ENCODE measurements at places on chromosomes 1 and 21. TPM values are rescaled to one million over a fixed set of nuclear protein-coding genes. Genes with fewer than 3 reads are reported as not detected.

The C1orf167 gene
- 12.8 TPM for total RNA-seq

DNA sequence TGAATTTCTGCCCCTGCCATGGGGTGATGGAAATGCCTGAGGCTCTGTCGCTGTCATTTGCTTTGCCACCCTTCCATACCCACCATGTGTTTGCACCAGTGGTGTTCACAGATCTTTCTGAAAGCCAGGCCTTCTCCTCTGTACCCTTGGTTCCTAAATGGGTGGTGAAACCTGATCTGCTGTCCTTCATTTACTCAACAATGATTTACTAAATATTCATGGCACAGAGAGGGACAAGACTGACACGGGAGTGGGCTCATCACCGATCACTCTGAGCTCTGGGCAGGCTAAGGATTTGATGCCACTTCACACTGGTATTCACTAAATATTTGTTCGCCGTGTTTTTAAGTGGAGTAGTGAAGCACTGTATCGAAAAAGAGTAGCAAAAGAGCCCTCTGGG, 40.9 kb downstream of the LRRC8B start:
- DNase-seq, result no peak

The H6PD gene
- 37.0 TPM for total RNA-seq

The PDZK1 gene
- total RNA-seq, result not detected

DNA sequence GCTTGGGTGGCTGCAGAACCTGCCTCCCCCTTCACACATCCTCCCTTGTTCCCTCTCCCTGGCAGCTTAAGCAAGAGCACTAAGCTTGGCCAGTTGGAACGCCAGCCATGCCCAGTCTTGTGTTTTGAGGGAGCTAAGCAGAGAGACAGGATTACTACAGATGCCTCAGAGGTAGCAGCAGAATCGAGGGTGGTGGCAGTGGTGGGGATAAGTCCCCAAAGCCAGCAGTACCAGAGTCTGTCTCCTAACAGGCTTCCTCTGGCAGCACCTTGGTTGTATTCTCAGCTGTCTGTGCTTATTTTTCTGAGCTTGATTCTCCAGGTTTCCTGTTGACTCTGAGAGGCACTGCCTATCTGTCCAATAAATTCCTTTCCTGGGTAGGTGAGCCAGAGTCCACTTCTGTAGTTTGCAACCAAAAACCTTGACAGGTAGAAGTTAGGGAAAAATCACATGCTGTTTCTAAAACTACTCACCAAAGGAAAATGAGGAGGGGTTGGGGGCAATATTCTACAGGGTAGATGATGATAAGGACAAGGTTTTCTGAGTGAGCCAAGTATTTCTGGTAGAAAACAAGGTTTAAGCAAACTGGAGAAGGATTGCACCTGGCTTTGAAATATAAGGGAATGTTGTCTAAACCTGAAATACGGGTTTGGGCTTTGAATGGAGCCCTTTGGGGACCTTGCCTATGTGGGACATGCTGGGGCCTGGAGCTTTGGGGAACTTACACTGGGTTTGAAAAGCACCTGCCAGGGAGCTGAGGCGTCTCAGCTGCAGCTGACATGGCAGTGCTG, 100.8 kb downstream of the PBX1 start:
- DNase-seq, result no peak

The AIRE gene
- total RNA-seq, result not detected

DNA sequence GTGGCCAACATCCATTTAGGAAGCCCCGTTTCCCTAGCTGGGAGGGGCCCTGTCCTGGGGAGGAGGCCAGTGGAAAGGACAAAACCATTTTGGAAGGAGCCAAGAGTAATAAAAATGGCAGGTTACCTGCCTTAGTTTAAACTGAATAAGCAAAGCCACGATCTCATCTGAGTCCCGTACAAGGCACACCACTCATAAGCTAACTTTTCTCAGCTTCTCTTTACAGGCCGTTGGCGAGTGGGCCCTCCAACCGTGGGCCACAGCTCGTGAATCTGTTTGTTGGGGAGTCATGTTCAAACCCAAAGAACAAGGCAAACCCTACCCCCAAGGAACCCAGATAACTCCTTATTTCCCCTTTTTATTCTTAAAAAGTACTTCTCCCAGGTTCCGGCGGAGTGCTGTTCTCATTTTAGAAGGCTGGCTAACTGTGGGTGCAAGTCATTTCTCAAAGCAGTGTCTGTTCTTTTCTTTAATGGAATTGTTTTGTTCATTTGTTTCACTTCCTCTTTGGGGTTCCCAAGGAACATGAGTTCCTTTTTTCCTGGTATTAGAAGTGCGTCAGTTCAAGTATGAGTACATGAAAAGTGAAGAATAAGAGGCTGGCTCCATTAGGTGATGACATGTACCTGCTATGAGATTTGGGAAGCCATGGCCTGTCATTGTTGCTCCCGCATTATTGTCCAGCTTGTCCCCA, 89.0 kb downstream of the PSMG1 start:
- no peak for DNase-seq

- DNase-seq, result no peak
Observed at GRCh38 chr1:41135196-41135947, 106.7 kb downstream of the SCMH1 start.

The PSEN2 gene
- total RNA-seq, result 18.5 TPM

DNA sequence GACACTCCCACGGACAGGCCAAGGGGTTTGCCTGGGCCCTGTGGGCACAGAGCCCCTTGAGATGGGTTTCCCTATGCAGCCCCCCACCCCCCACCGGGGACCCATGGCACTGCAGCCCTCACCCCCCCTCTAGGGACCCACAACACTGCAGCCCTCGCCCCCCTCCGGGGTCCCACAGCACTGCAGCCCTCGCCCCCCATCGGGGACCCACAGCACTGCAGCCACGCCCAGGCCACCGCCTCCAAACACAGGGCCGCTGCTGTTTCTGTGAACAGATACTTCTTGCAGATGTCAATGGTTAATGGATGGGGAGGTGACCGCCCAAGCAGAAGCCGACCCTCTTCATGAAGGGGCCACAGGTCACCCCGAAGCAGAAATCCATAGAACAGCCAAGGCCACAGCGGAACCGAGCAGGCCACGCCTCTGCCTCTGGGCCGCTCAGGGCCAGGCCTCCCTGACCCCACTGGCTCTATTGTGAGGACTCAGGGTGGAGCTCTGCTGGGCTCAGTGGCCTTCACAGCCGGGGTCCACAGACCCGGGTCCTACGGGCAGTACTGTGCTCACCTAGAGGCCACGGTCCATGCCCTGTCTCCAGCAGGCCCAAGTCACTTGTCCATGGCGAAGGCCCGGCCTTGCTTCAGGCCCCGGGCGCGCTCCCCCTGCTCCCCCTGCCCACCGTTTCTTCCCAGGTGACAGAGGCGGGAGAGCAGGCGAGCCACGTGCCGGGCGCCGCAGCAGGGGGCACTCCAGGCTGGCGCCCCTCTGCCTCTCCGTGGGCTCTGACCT, 4.1 kb upstream of the POFUT2 start:
- no peak for DNase-seq

DNA sequence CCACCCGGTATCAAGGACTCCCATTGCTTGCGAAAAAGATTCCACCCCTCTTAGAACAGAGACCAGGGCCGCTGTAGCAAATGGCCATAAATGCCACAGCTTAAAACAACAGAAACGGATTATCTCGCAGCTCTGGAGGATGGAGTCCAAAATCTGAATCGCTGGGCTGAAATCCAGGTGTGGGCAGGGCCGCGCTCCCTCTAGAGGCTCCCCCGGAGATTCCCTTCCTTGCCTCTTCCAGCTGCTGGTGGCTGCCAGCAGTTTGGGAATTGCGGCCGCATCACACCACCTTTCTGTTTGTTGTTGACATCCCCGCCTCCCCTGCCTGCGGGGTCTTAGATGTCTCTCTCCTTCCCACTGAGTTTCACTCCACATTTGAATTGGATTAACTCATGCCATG, 15.6 kb downstream of the PDE9A start:
- DNase-seq, result no peak

The CRYBG2 gene
- not detected for total RNA-seq

DNA sequence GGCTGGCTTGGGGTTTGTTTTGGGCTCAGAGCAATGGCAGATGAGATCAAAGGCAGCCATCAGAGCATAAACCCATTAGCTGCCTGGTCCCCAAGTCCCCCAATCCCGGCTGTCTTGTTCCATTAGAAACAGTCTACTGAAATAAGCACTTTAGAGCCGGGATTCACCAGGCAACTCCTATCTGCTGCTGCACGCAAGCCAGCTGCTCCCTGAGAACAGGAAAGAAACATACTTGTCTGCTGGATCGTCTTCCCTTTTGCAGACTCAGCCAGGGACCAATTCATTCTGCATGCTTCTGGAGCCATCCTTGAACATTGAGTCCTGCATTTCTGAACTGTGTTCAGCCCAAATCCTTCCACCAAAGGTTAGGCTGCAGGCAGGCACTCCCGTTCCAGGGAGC, 21.8 kb downstream of the RXRG start:
- no peak for DNase-seq

DNA sequence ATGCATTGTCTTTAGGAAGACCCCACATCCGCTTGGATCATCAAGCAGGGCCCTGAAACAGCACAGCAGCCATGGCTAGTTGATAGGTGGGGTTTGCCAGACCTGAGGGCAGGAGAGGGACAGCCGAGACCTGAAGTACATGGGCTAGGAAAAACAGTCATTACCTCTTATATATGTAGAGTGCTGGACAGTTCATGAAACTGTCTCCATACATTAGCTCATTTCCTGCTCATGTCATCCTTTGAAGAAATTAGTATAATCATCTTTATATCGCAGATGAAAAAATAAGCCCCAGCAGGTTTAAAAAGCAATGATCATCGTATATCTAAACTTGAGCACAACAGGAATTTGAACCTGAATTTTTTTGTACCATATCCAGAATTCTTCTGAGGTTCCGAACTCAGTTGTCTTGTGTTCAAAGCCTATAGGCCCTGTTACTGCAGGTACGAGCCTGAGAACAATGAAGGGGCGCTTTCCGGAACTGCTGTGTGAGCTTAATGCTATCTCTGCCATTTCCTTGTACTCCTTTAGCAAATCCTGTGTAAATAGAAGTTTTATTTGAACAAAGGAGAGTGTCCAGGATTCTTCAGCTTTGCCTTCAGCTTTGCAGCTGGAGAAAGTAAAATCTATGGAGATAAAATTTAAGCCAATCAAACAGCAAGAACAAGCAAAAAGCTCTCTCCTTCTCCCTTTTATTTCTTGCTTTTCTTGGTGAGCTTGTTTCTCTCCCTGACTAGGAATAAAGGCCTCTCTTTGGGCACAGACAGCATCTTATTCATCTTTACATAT, 32.4 kb upstream of the DUSP10 start:
- no peak for DNase-seq

The BROX gene
- 40.5 TPM for total RNA-seq

GRCh38 chr1:156811168-156811567, 5.5 kb downstream of the SH2D2A start:
- DNase-seq, result no peak

DNA sequence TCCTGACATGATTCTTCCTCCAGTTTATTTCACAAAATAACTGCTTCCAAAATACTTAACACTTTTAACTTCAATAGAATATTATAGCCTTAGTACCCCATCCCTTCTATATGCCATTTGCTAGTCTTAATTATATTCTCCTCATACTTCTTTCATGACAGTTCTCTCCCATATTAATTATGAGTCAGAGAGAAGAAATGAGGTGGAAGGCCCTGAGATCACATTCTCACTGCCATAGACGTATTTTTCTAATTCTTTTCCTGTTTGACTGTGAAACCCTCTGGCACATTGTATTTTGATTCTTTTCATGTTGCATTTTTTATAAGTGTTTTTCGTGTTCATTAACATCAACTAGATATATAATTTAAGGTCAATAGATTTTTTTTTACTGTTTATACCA, 88.4 kb downstream of the GTF2B start:
- DNase-seq, result no peak

DNA sequence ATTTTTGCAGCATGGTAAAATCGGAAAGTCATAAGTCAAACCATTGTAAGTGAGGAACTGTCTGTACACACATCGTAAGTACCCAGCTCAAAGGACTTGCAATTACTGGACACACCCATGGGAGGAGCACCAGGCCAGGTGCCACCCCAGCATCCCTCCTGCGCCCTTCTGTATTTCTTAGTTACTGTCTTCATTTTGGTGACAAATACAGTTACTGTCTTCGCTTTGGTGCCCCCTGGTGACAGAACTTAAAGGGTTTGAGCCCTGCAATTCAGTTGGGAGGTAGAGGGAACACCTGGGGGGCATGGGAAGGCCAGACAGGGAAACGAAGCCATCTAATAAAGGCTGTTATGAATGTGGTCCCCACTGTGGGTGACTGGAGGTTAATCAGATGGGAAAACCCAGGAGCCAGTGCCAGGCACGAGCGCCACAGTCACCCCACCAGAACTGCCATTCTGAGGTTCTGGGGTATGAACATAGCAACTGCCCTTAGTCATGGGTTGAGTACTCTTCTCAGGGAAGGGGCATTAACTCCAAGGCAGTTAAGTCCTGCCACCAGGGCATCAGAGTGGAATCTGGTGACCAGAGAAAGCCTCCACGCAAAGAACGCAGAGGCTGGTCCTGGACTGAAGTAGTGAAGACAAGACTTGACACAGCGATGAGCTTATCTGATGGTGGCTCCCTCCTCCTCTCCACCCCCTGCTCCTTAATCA, 612.9 kb downstream of the PTPRU start:
- no peak for DNase-seq

DNA sequence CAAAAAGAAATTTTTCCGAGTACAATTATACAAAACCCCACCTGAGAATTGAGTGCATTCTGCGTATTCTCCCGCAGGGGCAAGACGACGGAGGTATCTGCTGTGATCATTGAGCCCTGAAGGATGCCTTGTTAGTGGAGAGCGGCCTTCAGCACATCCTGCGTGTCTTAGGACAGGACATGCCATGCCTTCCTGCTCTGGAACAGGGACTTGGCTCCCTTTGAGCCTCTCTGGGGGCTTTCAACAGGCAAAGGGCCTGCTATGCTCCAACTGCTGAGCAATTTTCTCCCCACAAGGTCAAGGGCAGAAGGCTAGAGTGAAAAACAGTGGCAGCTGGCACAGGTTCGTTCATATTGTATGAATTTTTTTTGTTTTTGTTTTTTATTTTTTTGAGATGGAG, 52.4 kb downstream of the TOR1AIP2 start:
- DNase-seq, result no peak

DNA sequence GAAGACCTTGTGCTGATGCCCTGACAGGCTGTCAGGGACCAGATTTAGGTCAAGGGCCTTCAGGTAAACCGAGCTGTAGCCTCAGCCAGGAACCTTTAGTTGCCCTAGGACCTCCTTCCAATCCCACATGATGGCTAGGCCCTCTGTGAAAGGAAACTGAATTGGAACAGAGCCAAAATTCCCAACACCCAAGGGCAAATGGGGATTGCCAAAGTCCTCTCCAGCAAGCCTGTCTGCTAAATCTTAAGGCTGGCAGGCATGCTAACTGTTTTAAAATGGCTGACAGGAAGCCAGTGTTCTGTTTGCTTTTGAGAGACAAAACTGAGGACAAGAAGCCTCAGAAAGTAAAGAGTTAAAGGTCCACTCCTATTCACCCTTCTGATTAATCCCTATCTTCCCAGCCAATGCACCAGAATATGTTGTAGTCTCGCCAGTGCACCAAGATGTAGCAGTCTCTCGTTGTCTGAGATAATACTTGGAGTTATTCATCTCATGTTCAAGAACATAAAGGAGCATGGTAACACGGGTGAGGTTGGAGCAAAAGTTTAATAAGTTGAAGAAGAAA, 35.1 kb downstream of the MSTO1 start:
- DNase-seq, result no peak

The LEPR gene
- 4.3 TPM for total RNA-seq

The KCNN3 gene
- total RNA-seq, result 1.1 TPM
